Memory B cell (primary cell): ENCODE measurements at places on chromosomes 7 and 10.

GRCh38 chr7:50978633-50979215, 196.0 kb upstream of the GRB10 start:
- H3K27me3 ChIP-seq: peaks cover 6% of the 10 kb centered on the region
- no peak overlapping the region for H3K4me3 ChIP-seq
- H3K36me3 ChIP-seq: no peaks in the 10 kb centered on the region

- H3K4me1 ChIP-seq: no peaks in the 10 kb centered on the region
- no peak for DNase-seq
- H3K27ac ChIP-seq: no peak overlapping the region
Observed at GRCh38 chr7:56091591-56091990, 1.2 kb downstream of the PHKG1 start.

- H3K4me1 ChIP-seq: peaks cover 3% of the 10 kb centered on the region
- no peak overlapping the region for H3K4me3 ChIP-seq
- no peak overlapping the region for H3K27ac ChIP-seq
- H3K36me3 ChIP-seq: no peaks in the 10 kb centered on the region
- DNase-seq: no peak
Observed at GRCh38 chr10:114400091-114400490, 4.2 kb downstream of the AFAP1L2 start.

DNA sequence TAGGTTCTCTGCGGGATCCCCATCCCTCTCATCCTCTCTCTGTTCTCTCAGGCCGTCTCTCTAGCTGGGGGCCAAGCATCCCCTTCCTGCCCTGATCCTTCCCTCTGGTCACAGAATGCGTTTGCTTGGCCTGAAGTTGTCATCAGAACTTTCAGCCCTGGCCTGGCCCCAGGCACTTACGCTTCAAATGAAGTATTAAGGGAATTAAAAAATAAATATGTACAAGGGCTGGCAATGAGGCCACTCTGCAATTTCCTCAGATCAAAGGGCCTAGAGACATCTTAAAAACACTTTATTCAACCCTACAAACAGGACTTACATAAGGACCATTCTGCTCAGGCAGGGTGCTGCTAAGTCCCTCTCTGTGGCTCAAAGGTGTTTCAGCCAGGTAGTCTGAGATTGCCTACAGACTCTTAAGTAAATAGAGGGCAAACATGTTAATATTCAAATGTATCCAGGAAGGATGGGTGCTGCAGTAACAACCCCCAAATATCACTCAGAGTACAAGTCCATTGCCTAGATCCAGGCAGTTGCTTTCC, 16.0 kb downstream of the SFTPD start:
- H3K27ac ChIP-seq: peak overlapping the region; percentile 40
- DNase-seq: no peak
- H3K36me3 ChIP-seq: peaks cover 2% of the 10 kb centered on the region
- peaks cover 22% of the 10 kb centered on the region for H3K4me1 ChIP-seq
- H3K4me3 ChIP-seq: no peak overlapping the region

DNA sequence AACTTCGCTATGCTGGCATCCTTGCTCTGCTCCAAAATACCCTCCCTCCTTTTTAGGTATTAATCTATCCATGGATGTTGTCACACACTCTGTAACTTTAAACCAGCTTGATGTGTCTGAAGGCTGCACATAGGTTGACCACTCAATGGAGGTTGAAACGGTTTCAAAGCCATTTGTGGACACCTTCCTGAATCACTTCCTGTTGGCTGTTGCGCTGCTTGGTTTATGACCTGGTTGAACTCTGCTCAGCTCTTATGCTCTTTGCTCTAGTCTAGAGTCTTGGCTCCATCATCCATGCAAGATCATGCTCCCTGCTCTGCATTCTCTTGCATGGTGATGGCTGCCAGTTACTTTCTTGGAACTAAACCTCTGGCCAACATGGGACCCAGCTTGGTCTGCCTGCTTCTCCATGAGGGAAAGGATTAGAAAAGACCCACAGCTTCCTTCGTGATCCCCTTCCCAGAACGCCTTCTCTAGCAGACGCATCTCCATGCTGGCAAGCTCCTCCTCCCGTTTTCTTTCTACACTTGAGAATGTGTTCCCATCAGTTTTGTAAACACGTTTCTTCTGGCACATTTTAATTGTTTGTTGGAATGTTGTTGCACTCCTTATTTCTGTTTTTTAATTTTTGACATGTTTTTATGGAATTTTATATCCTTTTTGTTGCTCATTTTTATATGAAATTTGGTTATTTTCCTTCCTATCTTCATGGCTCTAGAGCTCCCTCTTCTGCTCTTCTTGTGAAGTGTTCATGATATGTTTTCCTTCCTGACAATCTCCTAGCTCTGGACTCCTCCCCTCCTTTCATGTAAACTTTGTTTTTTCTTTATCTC, 149.8 kb downstream of the XPNPEP1 start:
- no peaks in the 10 kb centered on the region for H3K4me1 ChIP-seq
- H3K36me3 ChIP-seq: no peaks in the 10 kb centered on the region
- DNase-seq: no peak
- H3K27me3 ChIP-seq: no peaks in the 10 kb centered on the region

- no peaks in the 10 kb centered on the region for H3K36me3 ChIP-seq
- H3K27me3 ChIP-seq: peaks cover 16% of the 10 kb centered on the region
- H3K4me3 ChIP-seq: no peak overlapping the region
- H3K4me1 ChIP-seq: no peaks in the 10 kb centered on the region
- DNase-seq: no peak
- no peak overlapping the region for H3K27ac ChIP-seq
Observed at GRCh38 chr7:45236666-45237065, 79.1 kb downstream of the RAMP3 start.

DNA sequence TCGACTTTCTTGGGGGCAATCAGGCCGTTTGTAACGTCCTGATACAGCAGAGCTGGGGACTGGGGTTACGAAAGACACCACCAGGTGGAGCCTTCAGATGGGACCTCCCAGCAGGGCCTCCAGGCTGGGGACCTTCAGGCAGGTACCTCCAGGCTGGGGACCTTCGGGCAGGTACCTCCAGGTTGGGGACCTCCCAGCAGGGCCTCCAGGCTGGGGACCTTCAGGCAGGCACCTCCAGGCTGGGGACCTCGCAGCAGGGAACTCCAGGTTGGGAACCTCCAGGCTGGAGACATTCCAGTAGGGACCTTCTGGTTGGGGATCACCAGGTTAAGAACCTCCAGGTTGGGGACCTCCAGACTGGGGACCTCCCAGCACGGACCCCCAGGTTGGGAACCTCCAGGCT, 23.5 kb upstream of the GPR146 start:
- H3K4me3 ChIP-seq: no peak overlapping the region
- peaks cover 35% of the 10 kb centered on the region for H3K4me1 ChIP-seq
- peaks cover 14% of the 10 kb centered on the region for H3K36me3 ChIP-seq

GRCh38 chr7:157352516-157352915, 15.7 kb downstream of the DNAJB6 start:
- no peaks in the 10 kb centered on the region for H3K27me3 ChIP-seq
- H3K27ac ChIP-seq: no peak overlapping the region
- no peak for DNase-seq

DNA sequence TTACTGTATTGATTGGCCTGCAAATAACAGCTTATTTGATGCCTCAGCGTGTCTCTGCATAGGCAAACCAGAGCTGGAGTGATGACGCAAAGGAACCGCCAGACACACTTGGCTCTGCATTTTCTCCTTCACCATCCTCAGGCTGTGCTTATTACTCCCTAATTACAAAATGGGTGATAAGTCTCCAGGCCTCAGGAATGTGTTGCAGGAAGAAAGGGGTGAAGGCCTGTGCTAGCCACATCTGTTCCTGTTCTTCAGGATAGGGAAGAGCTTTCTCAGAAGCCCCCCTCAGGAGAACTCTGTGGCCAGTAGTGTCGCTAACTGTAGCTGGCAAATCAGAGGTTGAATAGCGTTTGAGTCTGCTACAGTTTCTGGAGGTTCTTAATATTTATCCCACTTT, 5.1 kb downstream of the TDRD1 start:
- no peaks in the 10 kb centered on the region for H3K4me1 ChIP-seq
- H3K36me3 ChIP-seq: no peaks in the 10 kb centered on the region
- no peak for DNase-seq

GRCh38 chr10:48904861-48905260, 34.8 kb downstream of the LRRC18 start:
- H3K4me3 ChIP-seq: no peak overlapping the region
- H3K27ac ChIP-seq: no peak overlapping the region
- no peaks in the 10 kb centered on the region for H3K27me3 ChIP-seq
- H3K36me3 ChIP-seq: peaks cover 45% of the 10 kb centered on the region
- DNase-seq: no peak
- H3K4me1 ChIP-seq: peaks cover 2% of the 10 kb centered on the region
